NCI-H2171 treated with DMSO at 0.1 percent for 48 hours (cell line): ENCODE measurements at places on chromosomes 7 and 10.

GRCh38 chr7:80485721-80486120 lies 26.1 kb downstream of the GNAT3 start:
- DNase-seq, result no peak

DNA sequence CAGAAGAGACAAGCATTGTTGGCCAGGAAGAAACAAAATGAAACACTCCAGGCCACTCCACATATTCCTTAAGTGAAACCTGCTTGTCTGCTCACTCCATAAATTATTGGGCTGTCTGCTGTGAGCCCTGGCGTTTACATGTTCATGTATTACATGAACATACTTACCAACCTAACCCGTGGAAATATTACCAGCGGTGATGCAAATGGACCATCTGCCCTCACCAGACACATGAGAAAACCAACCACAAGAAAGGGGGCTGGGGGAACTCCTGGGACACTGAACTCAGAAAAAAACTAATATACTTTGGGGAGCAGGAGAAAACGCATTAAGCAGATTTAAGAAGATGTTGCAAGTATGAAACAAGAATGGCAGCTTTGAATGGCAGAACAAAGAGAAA lies 731.2 kb upstream of the IGFBP3 start:
- DNase-seq, result no peak

- no peak for DNase-seq
These were observed 66.3 kb downstream of the GLI3 start for GRCh38 chr7:42170724-42171123.

- no peak for DNase-seq
These were observed 166.7 kb downstream of the DNAJB9 start for GRCh38 chr7:108736221-108736891.

DNA sequence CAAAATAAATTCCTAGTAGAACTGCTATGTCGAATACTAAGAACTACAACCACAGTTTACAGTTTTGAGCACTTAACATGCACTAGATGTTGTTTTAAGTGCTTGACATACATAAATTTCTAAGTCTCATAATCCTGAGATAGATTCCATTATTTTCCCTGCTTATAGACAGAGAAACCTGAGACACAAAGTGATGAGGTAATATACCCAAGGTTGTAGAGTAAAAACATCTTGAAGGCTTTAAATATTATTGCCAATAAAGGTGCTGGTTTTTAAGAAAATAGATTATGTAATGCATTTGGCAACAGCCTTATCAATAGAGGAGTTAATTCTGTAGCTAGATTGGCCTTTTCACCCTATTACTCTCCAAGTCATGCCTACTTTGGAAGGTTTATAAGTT lies 48.2 kb downstream of the PLEKHA8 start:
- DNase-seq, result no peak

GRCh38 chr7:2568521-2569223 lies 9.9 kb downstream of the IQCE start:
- no peak for DNase-seq

DNA sequence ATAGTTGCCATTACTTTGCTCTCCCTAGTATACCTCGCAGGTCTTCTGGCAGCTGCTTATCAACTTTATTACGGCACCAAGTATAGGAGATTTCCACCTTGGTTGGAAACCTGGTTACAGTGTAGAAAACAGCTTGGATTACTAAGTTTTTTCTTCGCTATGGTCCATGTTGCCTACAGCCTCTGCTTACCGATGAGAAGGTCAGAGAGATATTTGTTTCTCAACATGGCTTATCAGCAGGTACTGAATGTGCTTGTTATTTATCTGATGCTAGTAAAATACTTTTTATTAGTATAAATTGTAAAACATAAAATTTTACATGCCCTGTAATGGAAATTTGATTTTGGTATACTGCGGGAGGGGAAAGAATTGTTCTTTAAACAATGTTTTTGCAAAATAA lies 15.7 kb downstream of the STEAP2 start:
- DNase-seq, result no peak

DNA sequence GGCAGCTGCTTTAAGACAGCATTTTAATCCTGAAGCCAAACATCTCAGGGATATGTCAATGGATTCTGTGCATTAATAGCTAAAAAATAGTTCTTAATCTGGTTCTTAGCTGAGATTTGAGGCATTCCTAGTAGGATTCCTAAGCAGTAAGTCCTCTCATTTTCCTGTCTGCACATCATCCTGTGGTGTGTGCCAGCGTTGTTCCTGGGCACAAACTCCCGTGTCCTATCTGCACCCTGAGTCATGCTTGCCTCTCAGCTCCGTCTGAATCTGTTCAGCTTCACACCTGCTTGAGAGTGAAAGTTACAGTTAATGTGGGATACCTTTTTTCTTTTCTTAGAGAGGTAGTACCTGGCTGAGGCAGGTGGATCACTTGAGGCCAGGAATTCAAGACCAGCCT lies 19.5 kb downstream of the BAG3 start:
- DNase-seq, result no peak

GRCh38 chr7:135995748-135996147 lies 18.6 kb upstream of the MTPN start:
- no peak for DNase-seq

- no peak for DNase-seq
These were observed 153.1 kb downstream of the TPK1 start for GRCh38 chr7:144682581-144683280.

DNA sequence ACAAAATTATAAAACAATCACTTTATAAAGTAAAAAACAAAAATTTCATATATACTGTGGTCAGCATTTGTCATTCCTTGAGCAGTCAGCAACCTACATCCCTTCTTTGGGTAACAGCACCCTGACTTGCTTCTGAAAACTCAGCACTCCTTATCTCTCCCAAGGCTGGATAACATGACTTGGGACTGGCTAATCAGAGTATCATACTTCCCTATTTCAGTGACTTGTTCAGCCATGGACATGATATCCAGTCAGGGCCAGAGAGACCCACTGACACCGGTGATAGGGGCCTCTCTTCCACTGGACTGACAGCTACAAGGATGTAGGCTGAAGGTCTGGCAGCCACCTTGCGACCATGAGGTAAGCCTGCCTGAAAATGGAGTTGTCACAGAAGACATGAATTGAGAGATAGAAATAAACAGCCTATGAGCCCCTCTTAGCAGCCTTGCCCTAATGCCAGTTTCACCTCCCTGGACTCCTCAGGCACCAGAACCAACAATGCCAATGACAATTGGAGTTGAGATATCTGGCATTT lies 84.4 kb upstream of the NEBL start:
- DNase-seq, result no peak

GRCh38 chr7:93159490-93159889 lies 11.3 kb upstream of the SAMD9L start:
- DNase-seq, result no peak

DNA sequence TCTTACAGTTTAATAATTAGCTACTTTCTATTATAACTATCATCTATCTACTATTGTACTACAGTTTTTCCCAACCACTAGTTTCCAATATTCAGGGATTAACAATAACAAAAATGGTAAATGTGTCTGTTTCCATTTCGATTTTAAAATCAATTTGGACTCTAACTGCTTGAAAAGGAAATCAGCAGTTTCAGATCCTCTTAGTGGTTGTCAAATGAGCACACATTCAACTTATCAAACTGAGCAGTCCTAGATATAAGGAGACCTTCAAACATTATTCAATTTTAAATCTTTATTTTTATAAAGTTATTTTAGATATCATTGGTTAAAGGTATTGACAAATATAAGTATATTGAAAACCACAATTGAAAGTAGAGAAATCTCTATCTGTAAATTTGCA lies 46.8 kb upstream of the CD36 start:
- DNase-seq, result no peak

- no peak for DNase-seq
These were observed 262.8 kb downstream of the ZEB1 start for GRCh38 chr10:31581741-31582323.

- DNase-seq, result peak; percentile 47
These were observed 17.5 kb downstream of the ACTA2 start for GRCh38 chr10:88934900-88935672.

- DNase-seq, result no peak
These were observed 108.0 kb downstream of the TWIST1 start for GRCh38 chr7:19009241-19009935.

DNA sequence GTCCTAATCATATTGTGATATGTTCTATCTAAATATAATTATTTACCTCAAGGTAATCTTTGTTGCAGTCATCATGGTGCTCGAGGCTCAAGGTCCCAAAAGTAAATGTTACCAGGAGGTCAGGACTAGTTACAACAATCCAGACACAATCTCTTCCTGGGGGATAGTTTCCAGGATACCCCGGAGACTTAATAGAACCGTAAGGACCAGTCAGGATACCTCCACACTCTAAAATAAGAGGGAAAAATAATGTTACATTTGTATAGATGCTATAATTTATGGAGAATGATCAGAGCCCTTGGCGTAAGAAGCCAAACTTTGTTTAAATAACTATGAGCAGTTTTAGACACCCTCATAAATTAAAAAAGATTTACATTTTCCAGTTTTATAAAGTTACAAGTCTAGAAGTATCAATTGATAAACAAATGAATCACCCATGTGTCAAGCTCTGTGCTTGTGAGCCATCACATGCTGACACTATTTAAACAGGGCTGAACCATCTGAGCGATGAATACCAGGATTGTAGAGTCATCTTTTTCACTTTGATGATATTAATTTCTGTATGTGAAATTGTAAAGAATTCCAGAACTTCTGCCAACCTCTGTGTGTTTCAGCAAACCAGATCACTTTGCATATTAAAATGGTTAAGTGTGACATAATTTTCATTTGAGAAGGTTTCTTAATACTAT lies 41.3 kb downstream of the CUBN start:
- no peak for DNase-seq

DNA sequence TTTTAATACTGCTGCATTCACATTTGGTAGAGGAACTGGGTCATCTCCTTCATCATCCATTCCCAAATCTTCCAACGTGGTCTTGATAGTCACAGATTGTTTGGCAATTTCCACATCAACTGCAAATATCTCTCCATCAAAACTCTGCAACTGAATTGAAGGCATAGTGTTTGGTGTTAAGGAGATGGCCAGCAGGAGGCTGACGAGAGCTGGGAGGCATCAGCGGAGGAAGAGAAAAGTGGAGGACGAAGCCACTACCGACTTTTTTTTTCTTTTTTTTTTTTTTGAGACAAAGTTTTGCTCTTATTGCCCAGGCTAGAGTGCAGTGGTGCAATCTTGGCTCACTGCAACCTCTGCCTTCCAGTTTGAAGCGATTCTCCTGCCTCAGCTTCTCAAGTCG lies 205.0 kb upstream of the KCTD7 start:
- DNase-seq, result no peak

GRCh38 chr10:102133373-102134195 lies 744 bp downstream of the PPRC1 start:
- peak; percentile 73 for DNase-seq

DNA sequence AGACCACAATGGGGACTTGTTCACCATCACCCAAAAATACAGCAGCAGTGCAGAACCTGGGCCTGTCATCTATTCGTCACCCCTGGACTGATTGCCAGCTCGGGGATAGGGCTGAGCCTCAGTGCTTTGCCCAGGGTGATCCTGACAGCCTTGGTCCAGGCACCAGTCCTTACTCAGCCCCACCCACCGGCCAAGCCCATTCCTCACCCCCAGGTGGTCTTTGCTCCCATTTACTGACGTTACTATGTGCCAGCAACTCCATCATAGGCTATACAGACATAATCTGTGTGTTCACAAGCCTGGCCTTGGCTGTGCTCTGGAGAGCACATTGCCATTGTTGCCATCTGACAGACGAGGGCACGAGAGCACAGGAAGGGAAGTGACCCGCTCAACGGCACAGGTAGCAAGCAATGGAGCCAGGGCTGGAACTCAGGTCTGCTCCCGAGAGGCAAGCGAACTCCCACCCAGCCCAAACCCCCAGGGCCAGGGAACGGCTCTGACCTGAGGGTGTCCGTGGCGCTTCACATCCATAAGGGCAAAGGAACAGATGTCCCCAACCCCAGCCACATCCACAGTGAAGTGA lies 6.8 kb downstream of the ATG9B start:
- no peak for DNase-seq

- peak; percentile 24 for DNase-seq
These were observed 66.3 kb upstream of the AGK start for GRCh38 chr7:141484907-141485306.

- no peak for DNase-seq
These were observed 1.5 kb upstream of the GRM8 start for GRCh38 chr7:127254163-127254684.

GRCh38 chr7:1708596-1709251 lies 38.6 kb downstream of the ELFN1 start:
- DNase-seq, result no peak

DNA sequence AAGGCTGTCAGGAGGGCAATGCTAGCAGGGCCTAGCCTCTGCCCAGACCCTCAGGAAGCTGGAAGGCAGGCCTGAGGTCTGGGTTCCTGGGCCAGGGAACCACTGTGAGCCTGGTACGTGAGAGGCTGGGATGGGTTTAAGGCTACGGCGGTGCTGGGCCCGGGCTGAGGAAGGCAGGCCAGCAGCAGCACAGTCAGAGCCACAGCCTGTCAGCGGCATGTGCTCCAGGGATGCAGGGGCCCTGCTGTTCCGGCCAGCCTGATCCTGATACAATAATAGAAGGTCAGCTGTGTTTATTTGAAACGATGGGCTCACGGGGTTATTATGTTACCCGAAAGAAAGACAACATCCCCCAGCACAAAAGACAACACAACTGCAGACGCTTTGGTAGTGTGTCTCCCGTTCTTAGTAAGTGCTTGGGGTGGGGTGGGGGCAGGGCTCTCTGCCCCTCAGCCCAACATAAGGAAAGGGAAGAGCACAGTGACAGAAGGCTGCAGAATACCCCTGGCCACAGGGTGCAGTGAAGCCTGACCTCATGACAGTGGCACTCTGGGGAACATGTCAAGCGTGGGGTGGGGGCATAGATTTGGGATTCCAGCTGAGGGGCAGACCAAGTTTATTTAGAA lies 95.0 kb downstream of the COL13A1 start:
- no peak for DNase-seq

- DNase-seq, result no peak
These were observed 6.0 kb upstream of the MNX1 start for GRCh38 chr7:157016352-157017041.

GRCh38 chr10:74542077-74542476 lies 284.3 kb upstream of the KAT6B start:
- DNase-seq, result no peak

DNA sequence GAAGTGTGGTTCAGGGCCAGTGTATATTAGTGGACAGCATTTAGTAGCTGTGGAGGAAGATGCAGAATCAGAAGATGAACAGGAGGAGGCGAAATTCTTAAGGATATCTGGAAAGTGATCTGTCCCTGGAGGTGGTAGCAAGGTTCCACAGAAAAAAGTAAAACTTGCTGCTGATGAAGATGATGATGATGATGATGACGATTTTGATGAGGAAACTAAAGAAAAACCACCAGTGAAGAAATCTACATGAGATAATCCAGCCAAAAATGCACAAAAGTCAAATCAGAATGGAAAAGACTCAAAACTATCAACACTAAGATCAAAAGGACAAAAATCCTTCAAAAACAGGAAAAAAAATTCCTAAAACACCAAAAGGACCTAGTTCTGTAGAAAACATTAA lies 26.3 kb downstream of the TM9SF3 start:
- DNase-seq, result no peak
